Activated naive CD8-positive, alpha-beta T cell treated with anti-CD3 and anti-CD28 coated beads, Interleukin-2, amount 50 U/mL, for 24 hours (primary cell): ENCODE measurements at places on chromosomes 11 and 22.

- no peak for DNase-seq
These were observed 6.9 kb upstream of the MS4A14 start for GRCh38 chr11:60389279-60389910.

- no peak for DNase-seq
These were observed 222.2 kb downstream of the C11orf87 start for GRCh38 chr11:109644152-109644551.

DNA sequence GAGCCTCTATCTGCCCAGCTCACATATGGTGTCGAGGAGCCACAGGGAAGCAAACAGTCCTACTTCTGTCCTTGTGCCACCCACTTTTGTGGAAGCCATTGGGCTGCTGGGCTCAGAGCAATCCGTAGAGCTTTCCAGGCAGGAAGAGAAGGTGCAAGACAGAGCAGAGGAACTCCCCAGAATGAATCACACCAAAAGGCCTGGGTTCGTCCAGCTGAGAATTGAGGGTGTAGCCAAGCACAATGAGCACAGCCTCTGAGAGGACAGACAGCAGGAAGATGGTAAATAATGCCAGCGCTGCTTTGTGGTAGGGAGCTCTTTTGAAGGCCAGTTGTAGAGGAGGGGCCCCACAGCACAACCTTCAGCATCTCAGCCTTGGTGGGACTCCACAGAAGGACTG is 237.8 kb downstream of the GRIK4 start:
- DNase-seq, result no peak

DNA sequence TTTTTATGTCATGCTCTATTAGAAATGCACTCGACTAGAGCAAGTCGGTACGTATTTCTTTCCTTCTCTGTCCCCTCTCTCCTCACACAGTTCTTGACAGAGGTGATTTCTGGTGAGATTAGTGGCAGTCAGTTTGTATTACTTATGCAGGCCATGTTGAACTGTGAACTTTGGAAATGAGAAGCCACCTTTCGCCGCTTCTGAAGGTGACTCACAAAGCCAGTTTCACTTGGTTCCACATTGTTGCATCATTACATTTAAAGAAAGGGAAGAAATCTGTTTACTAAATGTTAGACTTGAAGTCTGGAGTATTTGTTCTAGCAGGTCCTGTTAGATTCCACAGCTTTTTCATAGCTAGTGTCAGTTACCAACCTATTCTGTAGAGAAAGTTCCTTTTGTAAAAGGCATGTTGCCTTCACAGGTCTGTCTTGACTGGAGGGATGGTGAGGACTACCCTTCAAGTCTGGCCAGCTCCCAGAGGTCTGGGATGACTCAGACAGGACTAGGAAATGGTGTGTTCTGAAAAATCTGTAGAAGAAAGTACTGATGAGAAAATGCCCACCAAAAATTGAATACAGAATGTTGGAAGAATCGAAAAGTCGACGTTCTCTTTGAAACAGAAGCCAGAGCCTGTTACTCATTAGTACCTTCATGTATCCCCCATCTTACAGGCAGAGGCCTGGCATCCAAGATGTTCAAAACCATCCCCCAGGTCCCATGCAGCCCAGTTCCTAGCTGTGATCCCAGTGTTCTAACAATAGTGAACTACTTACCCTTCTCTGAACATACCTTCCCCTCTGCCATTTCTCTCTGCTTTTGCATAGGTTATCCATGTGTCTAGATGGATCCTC is 181.4 kb downstream of the DBX1 start:
- peak; percentile 9 for DNase-seq

- DNase-seq, result no peak
These were observed 61.4 kb upstream of the OLFML1 start for GRCh38 chr11:7423946-7424345.

DNA sequence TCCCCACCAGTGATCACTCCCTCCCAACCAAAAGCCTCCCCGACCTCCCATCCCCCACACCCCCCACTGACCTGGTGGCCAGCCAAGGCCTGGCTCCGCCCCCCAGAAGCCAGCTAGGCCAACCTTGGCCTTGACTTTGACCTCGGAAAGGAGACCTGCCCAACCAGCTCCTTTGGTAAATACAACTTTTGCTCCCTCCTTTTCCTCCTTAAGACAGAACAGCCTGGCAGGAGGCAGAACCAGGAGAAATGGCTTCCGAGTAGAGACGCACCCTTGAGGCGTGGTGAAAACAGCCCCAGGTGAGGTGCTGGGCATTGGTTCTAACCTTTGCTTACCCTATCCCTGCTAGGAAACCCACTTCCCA is 27.0 kb downstream of the PLEKHA7 start:
- DNase-seq, result no peak

GRCh38 chr11:118152020-118152551 is 537 bp downstream of the SCN4B start:
- DNase-seq, result no peak

DNA sequence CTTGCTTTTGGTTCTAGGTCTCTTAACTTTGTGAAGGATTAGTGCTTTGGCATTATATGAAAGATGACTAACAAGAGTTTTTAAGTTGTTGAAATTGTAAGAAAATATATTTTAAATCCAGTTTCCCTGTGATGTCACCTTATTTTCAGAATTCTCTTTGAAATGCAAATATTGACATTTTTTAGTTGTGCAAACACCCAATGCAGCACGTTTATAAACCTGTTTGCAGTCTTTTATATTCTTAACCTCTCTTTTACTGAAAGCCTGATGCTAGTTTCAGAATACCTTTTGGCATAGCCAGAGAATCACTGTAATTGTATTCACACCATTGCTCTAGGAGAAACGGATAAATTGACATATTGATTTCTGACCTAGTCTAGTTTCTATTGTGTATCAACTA is 42.8 kb upstream of the SLC37A2 start:
- DNase-seq, result no peak

DNA sequence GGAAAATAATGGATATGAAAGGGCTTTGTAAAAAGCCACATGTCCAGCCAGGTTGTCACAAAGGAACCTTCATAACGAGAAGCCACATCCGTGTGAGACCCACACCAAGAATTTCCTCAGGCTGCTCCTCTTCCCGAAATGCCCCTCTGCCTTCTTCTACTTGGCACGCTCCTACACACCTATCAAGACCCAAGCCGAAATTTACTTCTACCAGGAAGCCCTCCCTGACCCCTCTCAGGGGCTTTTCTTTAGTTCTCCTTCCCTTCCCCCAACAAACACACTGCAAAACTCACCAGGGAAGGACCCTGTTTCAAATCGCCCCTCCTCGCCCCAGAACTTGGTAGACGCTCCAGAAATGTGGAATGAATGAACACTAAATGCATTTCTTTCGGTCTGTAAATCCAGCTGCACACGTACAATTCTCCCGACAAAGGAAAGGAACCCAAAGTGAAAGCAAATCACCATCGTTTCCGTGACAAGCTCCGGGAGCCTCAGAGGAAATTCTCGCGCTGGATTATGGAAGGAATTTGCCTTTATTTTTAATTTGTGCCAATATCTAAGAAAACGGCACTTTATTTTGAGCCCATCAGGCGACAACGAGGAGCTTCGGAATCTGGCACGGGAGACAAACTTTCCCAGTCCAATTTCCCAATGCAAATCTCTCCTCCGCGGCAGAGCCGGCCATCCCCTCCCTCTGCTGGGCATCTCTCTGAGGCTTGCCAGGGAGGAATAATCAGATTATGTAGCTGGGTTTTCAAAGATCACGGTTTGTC is 13.2 kb upstream of the SHISAL1 start:
- DNase-seq, result no peak

GRCh38 chr22:38257181-38257580 is 15.6 kb downstream of the TMEM184B start:
- no peak for DNase-seq

DNA sequence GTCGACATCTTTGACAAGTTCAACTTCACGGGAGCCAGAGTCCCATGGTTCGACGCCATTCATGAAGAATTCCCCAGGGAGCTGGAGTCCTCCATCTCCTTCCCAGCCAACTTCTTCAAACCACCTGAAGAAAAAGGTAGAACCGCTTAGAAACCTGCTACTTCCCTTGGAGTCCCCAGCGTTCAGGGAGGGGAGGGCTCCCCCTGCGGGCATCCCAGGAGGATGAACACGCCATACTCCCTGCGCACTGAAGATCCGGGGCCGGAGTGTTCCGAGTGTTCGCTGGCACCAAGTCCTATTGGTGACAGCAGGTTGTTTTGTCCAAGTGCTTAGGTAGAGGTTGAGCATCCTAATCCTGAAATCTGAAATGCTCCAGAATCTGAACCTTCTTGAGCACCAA is 51.7 kb upstream of the PRODH start:
- peak; percentile 36 for DNase-seq

DNA sequence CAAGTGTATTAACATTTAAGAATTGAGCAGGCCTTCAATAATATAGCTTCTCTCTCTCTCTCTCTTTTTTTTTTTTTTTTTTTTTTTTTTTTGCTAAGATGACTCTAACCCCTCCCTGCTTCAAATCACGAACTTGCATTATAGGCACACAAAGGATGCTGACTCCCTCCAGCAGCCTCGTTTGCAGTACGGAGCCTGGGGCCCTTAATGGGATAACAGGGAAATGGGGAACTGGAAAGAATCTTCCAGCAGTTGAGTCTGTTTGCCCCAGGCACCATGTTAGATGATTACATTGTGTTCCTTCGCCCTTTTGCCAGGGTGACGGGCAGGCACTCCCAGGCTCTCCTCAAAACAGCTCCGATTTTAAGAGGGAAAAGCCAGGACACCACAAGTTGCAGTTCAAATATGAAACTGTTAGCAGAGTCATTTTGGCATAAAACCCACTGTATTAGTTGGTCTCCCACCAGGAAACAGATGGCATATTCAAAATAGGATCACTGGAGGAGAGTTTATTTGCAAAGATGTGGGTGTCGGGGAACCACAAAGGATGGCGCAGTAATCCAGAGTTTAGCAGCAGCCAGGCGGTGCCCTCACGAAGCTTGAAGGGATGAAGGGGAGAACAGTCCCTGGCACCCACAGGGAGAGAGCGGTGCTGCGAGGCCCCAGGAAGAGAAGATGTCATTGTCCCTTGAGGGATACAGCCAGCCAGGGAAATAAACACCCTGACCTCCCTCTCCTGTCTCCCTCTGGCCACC is 26.5 kb upstream of the TREH start:
- DNase-seq, result no peak
